ENCODE measurements at places on chromosomes 7 and 10. TPM values are rescaled to one million over a fixed set of nuclear protein-coding genes. Genes with fewer than 3 reads are reported as not detected.

Gene SNCG
- total RNA-seq = 5.2 TPM

Gene CHST15
- total RNA-seq = 33.2 TPM

DNA sequence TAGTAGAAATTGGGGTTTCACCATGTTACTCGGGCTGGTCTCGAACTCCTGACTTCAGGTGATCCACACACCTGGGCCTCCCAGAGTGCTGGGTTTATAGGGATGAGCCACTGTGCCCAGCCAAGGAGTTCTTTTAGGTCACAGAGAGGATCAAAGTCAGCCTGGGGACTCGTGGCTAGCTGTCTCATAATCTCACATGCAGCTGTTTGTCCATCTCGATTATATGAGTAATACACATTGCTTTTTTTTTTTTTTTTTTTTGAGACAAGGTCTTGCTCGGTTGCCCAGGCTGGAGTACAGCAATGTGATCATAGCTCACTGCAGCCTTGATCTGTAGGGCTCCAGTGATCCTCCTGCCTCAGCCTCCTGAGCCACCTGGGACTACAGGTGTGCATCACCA, 2.2 kb downstream of the IFT22 start:
- H3K36me3 ChIP-seq = no peaks in the 10 kb centered on the region
- H3K27ac ChIP-seq = no peak overlapping the region
- no peaks in the 10 kb centered on the region for H3K4me1 ChIP-seq
- H3K4me3 ChIP-seq = no peak overlapping the region
- no peak for DNase-seq

- no peak overlapping the region for H3K4me3 ChIP-seq
- H3K27me3 ChIP-seq = no peaks in the 10 kb centered on the region
- no peak overlapping the region for H3K27ac ChIP-seq
- peaks cover 49% of the 10 kb centered on the region for H3K4me1 ChIP-seq
- no peak for DNase-seq
- H3K36me3 ChIP-seq = no peaks in the 10 kb centered on the region
These were observed 3.3 kb upstream of the PWWP2B start for GRCh38 chr10:132393695-132394181.

GRCh38 chr7:20738518-20739481, 47.9 kb downstream of the SP8 start:
- no peaks in the 10 kb centered on the region for H3K36me3 ChIP-seq
- no peak for DNase-seq
- H3K4me1 ChIP-seq = no peaks in the 10 kb centered on the region
- H3K4me3 ChIP-seq = no peak overlapping the region
- no peaks in the 10 kb centered on the region for H3K27me3 ChIP-seq
- H3K27ac ChIP-seq = no peak overlapping the region

Data from Panc1 (cell line).